ENCODE measurements at places on chromosomes 16 and 17. TPM values are rescaled to one million over a fixed set of nuclear protein-coding genes. Genes with fewer than 3 reads are reported as not detected.

DNA sequence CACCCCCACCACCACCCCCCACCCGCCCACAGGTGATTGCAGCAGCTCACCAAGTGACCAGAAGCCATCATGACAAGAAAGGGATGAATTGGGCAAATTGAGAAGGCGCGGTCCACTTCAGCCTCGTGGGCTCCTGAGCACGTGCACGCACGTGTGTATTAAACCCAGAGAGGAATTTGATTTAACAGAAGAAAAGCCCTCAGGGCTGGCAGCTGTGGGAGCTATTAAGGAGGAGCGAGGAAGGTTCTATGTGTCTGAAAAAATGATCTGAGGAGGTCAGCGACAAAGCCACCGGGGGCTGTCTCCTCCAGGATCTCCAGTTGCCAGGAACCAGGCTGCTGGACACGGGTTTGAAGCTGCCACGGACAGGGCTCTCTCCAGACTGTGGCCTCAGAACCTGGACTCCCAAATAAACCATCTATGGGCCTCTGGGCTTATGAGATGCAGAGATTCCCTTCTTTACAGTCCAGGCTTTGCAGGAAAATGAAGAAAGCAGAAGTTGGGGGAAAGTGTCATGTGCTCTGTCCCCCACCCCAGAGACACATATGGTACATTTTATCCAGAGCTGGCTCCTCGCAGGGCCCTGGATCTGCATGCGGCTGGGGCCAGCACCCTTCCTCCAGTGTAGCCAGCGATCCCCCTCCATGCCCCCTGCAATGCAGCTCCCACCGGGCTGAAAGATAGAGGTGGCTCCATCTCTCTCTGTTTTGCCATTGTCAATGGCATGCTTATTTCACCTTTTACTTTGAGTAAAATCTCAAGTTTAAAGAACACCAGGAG is 219.7 kb upstream of the RPL38 start:
- no peaks in the 10 kb centered on the region for H3K36me3 ChIP-seq
- no peak overlapping the region for H3K27ac ChIP-seq
- H3K27me3 ChIP-seq: no peaks in the 10 kb centered on the region
- no peak for DNase-seq

- no peak for DNase-seq
- H3K4me1 ChIP-seq: no peaks in the 10 kb centered on the region
- H3K27ac ChIP-seq: no peak overlapping the region
- H3K36me3 ChIP-seq: no peaks in the 10 kb centered on the region
- no peak overlapping the region for H3K4me3 ChIP-seq
Measured at GRCh38 chr17:53249036-53249435, 573.7 kb upstream of the KIF2B start.

GRCh38 chr17:39144416-39144840 is 7.0 kb downstream of the PLXDC1 start:
- H3K4me1 ChIP-seq: no peaks in the 10 kb centered on the region
- H3K4me3 ChIP-seq: no peak overlapping the region
- no peak for DNase-seq
- no peaks in the 10 kb centered on the region for H3K27me3 ChIP-seq

GRCh38 chr16:57815987-57816745 is 13.9 kb upstream of the KIFC3 start:
- peaks cover 83% of the 10 kb centered on the region for H3K4me1 ChIP-seq
- no peak overlapping the region for H3K4me3 ChIP-seq
- peak; percentile 96 for DNase-seq
- H3K27me3 ChIP-seq: no peaks in the 10 kb centered on the region
- peak overlapping the region; percentile 98 for H3K27ac ChIP-seq
- no peaks in the 10 kb centered on the region for H3K36me3 ChIP-seq

DNA sequence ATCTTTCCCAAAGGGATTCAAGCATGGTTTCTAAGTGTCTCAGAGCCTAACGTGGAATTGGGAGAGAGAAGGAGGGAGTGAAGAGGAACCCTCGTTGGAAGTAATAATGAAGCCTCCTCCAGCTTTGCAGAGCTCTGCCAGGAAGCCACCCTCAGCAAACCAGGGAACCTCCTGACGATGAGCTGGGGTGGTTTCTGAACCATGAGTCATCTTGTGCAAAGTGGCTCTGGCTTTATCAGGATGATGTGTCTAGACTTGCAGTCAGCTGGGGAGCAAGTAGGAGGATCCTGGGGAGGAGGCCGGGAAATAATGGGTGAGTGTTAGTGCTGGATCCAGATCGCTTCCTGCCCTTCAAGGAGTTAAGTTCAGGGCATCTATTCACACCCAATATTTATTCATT is 191.7 kb upstream of the RBFOX1 start:
- H3K4me1 ChIP-seq: peaks cover 16% of the 10 kb centered on the region
- H3K36me3 ChIP-seq: no peaks in the 10 kb centered on the region
- H3K4me3 ChIP-seq: no peak overlapping the region
- DNase-seq: no peak
- no peaks in the 10 kb centered on the region for H3K27me3 ChIP-seq
- no peak overlapping the region for H3K27ac ChIP-seq

DNA sequence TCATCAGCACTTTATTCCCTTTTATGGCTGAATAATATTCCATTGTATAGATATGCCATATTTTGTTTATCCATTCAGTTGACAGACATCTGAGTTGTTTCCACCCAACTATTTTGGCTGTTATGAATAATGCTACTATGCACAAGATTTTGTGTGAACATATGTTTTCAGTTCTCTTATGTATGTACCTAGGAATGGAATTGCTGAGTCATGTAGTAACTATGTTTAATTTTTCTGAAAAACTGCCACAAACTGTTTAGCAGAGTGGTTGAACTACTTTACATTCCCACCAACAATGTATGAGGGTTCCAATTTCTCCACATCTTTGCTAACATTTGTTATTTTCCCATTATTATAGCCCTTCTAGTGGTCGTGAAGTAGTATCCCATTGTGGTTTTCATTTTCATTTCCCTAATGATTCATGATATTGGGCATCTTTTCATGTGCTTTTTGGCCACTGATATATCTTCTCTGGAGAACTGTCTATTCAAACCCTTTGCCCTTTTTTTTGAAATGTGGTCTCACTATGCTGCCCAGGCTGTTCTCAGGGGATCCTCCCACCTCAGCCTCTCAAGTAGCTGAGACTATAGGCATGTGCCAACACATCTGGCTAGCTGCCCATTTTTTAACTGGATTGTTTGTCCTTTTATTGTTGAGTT is 26.3 kb downstream of the SMURF2 start:
- H3K4me3 ChIP-seq: no peak overlapping the region
- no peak overlapping the region for H3K27ac ChIP-seq
- DNase-seq: no peak
- H3K27me3 ChIP-seq: no peaks in the 10 kb centered on the region
- no peaks in the 10 kb centered on the region for H3K36me3 ChIP-seq

- no peak overlapping the region for H3K4me3 ChIP-seq
- peaks cover 33% of the 10 kb centered on the region for H3K4me1 ChIP-seq
- H3K27me3 ChIP-seq: no peaks in the 10 kb centered on the region
- no peaks in the 10 kb centered on the region for H3K36me3 ChIP-seq
- peak overlapping the region; percentile 90 for H3K27ac ChIP-seq
Measured at GRCh38 chr16:54628796-54629625, 301.7 kb upstream of the IRX5 start.

DNA sequence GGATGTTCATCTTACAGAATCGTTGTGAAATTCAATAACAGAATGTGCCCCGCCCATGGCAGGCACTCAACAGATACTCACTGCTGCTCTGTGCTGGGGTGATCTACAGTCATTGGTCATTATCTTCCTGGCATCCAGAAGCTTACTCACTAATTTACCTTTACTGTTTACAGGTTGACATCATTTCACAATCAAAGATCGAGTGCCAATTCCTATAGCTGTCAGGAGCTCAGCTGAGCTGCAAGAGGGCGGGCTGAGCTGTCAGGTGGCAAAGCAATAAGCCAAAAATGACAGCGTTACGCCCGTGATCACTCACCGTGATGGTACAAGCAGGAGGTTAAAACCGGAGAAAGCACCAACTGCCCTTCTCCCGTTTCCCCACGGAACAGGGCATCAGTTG is 51.2 kb downstream of the LITAF start:
- H3K36me3 ChIP-seq: no peaks in the 10 kb centered on the region
- no peak overlapping the region for H3K4me3 ChIP-seq
- DNase-seq: no peak
- no peak overlapping the region for H3K27ac ChIP-seq
- H3K4me1 ChIP-seq: no peaks in the 10 kb centered on the region

GRCh38 chr17:60905709-60906108 is 228.1 kb downstream of the BCAS3 start:
- no peak overlapping the region for H3K4me3 ChIP-seq
- no peaks in the 10 kb centered on the region for H3K36me3 ChIP-seq
- no peaks in the 10 kb centered on the region for H3K4me1 ChIP-seq
- H3K27me3 ChIP-seq: no peaks in the 10 kb centered on the region
- DNase-seq: no peak
- no peak overlapping the region for H3K27ac ChIP-seq

GRCh38 chr16:68992521-68992920 is 112.9 kb upstream of the HAS3 start:
- no peaks in the 10 kb centered on the region for H3K27me3 ChIP-seq
- H3K4me3 ChIP-seq: no peak overlapping the region

Gene MLKL
- 9.7 TPM for total RNA-seq

Gene WSCD1
- total RNA-seq: not detected

Gene SYNGR3
- total RNA-seq: 3.3 TPM

GRCh38 chr16:72536723-72537435 is 364.9 kb upstream of the PMFBP1 start:
- no peaks in the 10 kb centered on the region for H3K27me3 ChIP-seq
- no peak for DNase-seq

GRCh38 chr17:29031488-29031887 is 11.5 kb upstream of the PIPOX start:
- H3K27me3 ChIP-seq: peaks cover 2% of the 10 kb centered on the region
- no peaks in the 10 kb centered on the region for H3K4me1 ChIP-seq
- no peak overlapping the region for H3K27ac ChIP-seq
- no peak overlapping the region for H3K4me3 ChIP-seq
- no peak for DNase-seq

Gene XYLT1
- 12.8 TPM for total RNA-seq

Gene NPW
- total RNA-seq: 8.8 TPM

Gene FBXL19
- 20.2 TPM for total RNA-seq

DNA sequence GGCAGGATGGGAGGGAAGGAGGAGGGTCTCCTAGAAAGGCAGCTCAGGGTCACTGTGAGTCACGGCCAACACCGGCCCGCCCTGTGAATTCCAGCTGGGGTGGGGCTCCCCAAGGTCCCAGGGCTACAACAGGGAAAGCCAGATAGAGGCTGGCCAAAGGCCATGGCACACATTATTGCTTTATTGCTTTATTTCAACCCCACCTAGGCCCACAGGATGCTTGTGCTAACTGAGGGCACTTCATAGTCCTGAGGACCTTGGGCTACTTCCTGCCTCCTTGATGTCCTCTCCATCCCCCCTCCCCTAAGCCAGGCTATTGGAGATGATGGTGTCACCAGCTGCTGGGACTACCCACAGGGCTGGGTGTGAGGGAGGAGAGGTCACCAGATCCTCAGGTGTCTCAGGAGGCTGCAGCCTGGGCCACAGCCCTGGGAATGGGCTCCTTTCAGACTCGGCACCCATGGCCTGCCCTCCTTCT is 26.1 kb downstream of the LRRC75A start:
- no peaks in the 10 kb centered on the region for H3K27me3 ChIP-seq
- H3K4me1 ChIP-seq: peaks cover 38% of the 10 kb centered on the region
- H3K4me3 ChIP-seq: no peak overlapping the region
- peak; percentile 83 for DNase-seq
- H3K27ac ChIP-seq: peak overlapping the region; percentile 70

- no peak overlapping the region for H3K4me3 ChIP-seq
- no peak for DNase-seq
- peaks cover 45% of the 10 kb centered on the region for H3K4me1 ChIP-seq
- no peaks in the 10 kb centered on the region for H3K36me3 ChIP-seq
- peak overlapping the region; percentile 35 for H3K27ac ChIP-seq
Measured at GRCh38 chr16:87380881-87381280, 2.7 kb downstream of the FBXO31 start.

DNA sequence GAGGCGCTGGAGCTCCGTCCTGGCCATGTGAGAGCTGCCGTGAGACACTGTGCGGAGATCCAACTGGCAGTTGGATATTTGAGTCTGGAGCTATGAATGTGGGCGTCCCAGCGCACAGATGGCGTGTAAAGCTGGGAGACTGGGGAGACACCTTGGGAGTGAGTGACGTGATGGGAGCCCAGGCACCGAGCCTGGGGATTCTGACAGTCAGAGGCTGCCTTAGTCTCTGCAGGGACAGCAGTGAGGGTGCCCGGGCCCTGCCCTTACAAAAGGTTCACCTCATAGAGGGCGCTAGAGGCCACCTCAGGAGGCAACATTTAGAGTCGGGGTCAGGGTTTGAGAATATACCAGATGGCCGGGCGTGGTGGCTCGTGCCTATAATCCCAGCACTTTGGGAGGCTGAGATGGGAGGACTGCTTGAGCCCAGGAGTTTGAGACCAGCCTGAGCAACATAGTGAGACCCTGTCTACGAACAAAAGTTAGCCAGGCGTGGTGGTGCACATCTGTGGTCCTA is 194.1 kb upstream of the GSE1 start:
- DNase-seq: peak; percentile 2
- H3K4me3 ChIP-seq: no peak overlapping the region
- H3K27ac ChIP-seq: no peak overlapping the region
- H3K36me3 ChIP-seq: no peaks in the 10 kb centered on the region

Gene ITGAD
- total RNA-seq: not detected

DNA sequence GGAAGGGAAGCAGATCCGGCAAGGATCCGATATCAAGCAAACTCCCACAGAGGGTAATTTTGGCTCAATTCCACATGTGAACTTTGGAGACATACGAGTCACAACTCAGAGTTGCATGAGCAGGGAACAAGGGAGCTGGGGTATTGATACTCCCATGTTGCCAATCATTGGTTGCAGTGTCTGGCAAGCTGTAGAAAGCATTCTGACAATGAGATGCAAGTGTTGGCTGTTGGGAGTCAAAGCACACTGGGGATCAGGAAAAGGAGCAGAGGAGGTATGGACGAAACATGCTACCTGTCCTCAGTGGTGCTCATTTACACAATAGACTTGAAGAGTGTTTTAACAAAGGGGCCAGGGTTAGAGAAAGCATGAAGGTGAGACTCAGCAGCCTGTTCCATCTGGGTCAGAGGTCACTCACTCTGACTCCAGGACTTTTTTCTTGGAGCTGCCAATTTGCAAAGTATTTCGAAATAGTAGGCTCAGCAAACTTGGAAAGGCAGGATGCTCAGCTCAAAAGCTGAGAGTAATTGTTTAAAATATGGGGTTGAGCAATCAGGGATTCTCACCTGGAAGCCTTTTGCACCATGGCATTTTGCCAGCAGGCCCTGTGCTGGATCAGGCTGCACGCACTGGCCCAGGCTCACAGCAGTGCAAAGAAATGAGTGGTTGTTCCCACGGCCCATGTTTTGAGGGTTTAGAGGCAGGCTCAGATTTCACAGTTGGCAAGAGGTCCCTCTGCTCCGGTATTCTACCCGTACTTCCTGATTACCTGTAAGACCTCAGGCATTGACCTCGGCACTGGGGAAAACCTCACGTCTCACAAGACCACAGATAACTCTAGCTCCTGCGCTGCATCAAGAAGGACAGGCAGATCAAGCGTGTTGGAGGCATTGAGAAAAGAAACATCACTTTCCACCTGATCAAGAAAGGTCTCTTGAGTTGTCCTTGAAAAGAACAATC is 17.6 kb upstream of the NKD1 start:
- H3K27ac ChIP-seq: no peak overlapping the region
- no peak for DNase-seq
- no peaks in the 10 kb centered on the region for H3K4me1 ChIP-seq
- no peaks in the 10 kb centered on the region for H3K27me3 ChIP-seq
- no peaks in the 10 kb centered on the region for H3K36me3 ChIP-seq

Gene FAM20A
- 0.44 TPM for total RNA-seq

Gene STAT5B
- 41.4 TPM for total RNA-seq

GRCh38 chr16:28188085-28188916 is 23.5 kb downstream of the XPO6 start:
- DNase-seq: no peak
- peaks cover 12% of the 10 kb centered on the region for H3K4me1 ChIP-seq
- H3K4me3 ChIP-seq: no peak overlapping the region
- H3K36me3 ChIP-seq: no peaks in the 10 kb centered on the region
- no peak overlapping the region for H3K27ac ChIP-seq

Gene TVP23A
- not detected for total RNA-seq
